Occipital lobe (tissue), 3 donors: ENCODE measurements at places on chromosomes 3 and 15. TPM values are rescaled to one million over a fixed set of nuclear protein-coding genes. Genes with fewer than 3 reads are reported as not detected.

GRCh38 chr15:56496635-56497034 is 31.7 kb upstream of the MNS1 start:
- no peak for DNase-seq

DNA sequence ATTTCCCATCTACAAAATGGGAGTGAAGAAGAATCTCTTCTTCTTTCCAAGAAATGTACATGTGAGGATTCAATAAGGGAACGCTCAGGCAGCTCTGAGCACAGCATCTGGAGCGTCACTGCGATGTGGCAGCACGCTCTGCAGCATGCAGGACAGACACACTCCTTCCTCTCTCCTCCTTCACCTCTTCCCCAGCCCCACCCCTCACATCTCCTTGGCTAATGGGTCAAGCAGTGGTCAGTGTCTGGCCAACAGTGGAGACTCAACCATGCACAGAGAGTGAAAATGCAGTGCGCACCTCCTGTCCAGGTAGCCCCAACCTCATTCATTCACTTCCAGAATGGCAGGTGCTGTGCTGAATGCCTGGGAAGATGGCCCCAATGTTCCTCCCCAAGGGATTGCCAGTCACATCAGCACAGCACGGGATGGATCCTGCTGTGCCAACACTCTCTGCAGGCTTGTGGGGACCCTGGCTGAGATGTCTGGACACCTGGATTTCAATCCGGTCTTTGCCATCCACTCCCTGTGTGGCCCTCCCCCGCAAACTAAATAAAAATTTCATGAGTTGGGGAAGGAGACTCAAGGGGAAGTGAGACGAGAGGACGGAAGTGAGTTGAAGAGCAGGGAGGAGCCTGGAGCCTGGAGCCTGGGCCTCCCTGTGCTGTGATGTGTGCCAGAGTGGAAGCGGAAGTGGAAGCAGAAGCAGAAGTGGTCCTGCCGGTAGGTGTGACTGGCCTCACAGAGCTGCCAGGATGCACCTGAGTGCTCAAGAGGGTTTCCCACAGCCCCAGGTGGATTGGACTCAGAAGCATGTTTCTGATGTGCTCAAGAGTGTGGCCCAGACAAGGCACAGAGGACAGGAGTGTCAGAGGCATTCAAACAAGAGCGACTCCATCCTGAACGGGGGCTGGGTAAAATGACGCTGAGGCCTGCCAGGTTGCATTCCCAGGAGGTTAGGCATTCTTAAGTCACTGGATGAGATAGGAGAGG is 163.9 kb downstream of the SMAD6 start:
- no peak for DNase-seq

GRCh38 chr15:48298914-48299313 is 32.3 kb upstream of the DUT start:
- DNase-seq, result no peak

- no peak for DNase-seq
Measured at GRCh38 chr15:63605816-63606215, 8.6 kb downstream of the FBXL22 start.

DNA sequence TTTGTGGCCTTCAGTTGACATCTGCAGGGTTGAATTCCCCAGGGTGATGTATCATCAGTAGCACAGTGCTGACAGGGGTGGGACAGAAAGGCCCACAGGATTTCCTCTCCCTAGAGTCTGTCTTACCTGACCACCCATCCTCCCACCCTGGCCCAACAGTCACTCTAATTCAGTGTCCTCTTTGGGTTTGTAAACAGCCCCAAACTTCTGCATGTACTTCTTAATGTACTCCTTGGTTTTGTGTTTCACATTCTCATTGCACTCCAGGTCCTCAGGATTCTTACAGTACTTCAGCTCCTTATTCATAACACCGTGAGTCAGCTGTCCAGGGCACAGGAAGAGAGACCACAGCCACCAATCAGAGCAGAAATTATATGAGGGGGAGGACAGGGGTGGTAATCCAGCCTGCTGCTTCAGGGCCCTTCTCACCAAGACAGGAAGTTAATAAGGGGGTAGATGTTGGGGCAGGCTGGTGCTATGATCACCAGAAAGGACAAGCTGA is 37.5 kb downstream of the NBEAL2 start:
- DNase-seq, result no peak

DNA sequence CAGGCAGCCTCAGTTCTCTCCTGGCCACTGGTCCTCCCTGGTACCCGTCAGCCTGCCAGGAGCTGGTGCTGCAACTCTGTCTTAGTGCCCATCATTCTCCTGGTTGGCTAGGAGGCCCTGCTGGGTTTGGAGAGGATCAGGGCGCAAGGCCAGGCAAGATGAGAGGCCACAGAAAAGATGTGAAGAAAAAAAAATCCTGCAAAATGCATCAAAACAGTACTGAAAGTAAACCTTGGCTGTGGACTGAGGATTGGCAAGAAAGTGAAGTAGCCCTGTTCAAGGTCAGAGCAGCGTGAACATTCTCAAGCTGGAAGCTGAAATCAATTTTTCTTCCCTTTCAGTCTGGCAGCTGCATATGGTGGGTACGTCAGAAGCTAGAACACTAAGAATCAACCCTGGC is 74.2 kb downstream of the GTF2E1 start:
- no peak for DNase-seq

The GOLGA6A gene
- not detected for total RNA-seq

The FAM81A gene
- total RNA-seq, result 93.1 TPM

The CDC25A gene
- 3.7 TPM for total RNA-seq

The SLC35G2 gene
- 14.7 TPM for total RNA-seq
